Activated naive CD8-positive, alpha-beta T cell treated with anti-CD3 and anti-CD28 coated beads for 36 hours (primary cell): ENCODE measurements at places on chromosomes 12 and 14.

DNA sequence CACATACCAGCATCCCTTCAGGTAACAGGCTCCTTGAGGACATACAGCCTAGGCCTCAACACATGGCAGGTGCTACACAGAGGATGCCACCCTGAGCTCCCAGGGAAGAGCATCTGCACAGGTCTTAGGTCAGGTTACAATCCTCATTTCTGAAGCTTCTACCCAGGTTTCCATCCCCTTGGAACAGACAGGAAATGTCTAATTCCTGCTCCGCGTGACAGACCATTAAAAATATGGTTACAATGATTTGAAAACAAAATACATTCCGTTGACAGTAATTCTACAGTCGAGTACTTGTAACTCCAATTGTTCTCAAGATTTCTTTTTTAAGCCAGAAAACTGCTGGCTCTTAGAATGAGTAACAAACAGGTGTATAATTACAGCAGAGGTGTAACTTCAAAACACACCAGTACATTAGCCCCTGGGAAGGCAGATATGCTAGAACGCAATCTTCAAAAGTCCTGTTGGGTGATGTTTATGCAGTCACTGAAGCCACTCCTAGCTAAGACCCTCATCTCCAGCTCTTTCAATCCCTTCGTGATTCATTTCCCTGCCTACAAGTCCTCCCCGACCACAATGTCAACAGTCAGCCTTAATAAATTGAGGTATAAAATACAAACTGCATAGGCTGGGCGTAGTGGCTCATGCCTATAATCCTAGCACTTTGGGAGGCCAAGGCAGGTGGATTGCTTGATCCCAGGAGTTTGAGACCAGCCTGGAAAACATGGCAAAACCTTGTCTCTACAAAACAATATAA is 11.6 kb downstream of the SETD3 start:
- DNase-seq: no peak

DNA sequence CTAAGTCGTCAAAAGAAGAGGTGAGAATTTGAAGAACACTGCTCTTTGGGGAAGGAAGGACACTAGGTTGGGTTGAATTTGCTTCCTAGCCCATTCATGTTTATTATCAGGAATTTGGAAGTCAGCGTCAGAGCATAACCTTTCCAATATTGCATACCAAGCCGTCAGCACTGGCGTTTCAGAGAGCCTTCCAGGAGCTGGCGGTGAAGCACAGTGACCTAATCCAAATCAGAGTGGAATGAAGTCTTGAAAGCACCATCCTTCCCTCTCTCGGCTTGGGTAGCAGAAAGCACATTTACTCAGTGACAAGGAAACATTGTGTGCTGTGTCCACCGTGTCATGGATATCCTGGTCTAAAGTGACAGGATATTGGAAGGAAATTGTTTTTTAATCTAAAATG is 240.3 kb upstream of the PELI2 start:
- DNase-seq: no peak

DNA sequence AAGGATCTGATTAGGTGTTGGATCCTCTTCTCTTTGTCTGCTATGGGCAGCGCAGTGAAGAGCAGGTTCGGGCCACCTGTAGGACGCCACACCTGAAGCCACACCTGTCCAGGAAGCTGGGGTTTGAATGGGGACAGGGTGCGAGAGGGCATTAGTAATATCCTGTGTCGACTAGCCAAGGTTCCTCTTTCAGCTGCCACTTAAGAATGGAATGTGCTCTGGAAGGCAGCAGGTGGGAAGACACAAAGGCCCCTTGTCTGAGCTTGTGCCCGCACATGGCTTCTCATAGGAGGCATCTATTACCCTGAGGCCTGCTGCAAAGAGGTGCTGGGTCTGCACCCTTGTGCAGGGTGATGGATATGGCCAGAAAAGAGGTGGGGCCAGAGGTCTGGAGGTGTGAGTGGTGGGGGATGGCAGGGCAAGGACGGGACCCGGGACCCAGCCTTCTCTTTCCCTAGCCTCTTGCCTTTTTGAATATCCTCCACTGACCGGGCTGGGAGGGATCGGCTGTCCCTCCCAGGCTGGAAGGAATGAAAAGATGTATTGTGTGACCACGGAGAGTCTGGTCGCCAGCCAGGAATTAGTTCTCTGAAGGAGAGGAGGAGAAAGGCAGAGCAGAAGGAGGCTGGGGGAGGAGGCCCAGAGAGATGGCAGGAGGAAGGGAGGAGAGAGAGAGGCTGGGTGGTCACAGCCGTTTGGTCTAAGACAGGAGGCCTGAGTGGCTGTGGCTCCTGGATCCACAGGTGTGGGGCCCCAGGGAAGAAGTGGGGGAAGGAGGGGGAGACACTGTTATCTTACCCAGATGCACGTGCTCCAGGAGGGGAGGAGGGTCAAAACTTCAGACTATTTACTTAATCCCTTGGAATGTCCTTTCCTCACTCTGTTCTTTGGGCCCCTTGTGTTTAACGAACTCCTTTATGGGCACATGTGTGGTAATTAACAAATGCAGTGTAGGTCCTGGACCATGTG is 101.5 kb downstream of the SMOC1 start:
- DNase-seq: no peak

GRCh38 chr14:76917745-76918255 is 91.6 kb downstream of the LRRC74A start:
- DNase-seq: no peak

DNA sequence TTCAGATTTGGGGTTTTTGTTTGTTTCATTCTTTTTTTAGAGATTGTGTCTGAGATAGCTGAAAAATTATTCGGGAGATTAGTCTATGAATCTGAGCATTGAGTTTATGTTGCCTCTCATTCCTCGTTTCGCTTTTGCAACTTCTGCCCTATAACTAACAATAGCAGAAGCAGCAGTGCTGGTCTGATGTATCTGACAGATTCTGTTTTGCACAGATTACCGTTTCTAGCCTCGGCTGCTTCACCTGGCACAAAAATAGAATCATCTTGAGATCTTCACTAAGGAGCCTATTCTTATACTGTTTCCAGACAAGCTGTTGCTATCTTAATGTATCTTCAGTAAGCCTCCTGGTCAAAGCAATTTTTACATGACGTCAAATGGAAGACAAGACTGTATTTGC is 29.2 kb downstream of the KCNJ8 start:
- DNase-seq: no peak

DNA sequence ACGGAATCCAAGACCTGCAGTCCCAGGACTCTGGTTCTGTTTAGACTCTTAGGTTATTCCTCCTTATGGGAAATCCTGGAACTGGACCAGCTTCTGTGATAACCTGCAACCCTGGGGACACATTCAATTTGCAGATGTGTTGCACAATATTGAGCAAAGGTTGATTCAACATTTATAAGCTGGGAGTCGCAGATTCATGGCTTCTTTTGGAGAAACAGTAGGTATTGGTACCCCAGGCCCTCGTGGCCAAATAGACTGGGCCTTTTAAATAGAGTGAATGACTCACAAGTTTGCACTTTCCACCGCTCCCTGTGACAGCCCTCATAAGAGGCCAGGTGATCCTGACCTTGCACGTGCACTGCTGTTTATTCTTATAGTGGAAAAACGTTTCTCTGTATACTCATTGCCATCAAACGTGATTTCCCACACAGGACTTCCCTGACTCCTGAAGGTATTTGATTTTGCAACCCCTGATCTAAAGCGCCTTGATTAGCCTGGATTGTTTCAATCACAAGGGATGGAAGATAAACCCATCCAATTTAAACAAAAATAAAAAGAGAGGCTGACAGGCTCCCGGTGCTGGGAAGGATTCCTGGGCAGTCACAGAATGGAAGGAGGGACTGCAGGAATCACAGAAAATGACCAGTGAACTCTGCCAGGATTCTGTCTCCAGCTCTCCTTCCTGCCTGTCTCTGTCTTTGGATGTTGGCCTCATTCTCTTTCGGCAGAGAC is 98.0 kb downstream of the VCPKMT start:
- DNase-seq: no peak

DNA sequence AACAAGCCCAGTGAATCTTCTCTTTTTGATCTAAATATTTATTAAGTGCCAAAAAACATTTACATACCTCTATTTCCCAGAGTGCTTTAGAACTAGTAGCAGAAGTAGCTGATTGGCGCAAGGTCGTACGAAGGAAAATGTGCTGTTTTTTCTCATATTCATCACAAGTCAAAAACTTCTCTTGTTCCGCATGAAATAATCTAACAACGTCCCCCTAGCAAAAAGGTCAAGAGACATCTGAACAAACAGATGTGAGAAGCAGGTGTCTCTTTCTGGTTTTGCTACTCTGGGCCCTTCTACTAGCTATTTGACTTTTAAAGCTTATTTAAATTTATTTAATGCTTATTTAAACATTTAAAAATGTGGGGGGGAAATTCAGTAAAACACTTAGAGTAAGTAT is 117.8 kb downstream of the ITPR2 start:
- no peak for DNase-seq

DNA sequence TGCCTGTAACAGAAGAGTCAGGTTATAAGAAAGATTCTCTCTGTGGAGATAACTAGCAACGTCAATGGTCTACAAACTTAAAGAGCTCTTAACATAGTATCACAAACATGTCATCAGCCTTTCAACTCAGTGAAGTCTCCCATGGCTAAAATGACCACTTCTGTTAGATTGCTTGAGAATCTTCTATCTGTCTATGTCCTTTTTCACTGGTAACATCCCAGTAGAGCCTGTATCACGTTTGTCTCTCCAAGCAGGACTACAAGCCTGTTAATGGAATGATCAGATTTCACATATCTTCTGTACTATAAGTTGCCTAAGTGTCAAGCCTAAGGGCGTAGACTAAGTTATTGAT is 50.7 kb downstream of the SLC2A13 start:
- DNase-seq: no peak

- DNase-seq: no peak
These were observed 232.9 kb downstream of the CHST11 start for GRCh38 chr12:104689635-104690034.

- no peak for DNase-seq
These were observed 42.0 kb downstream of the PPP1R36 start for GRCh38 chr14:64591809-64592208.

DNA sequence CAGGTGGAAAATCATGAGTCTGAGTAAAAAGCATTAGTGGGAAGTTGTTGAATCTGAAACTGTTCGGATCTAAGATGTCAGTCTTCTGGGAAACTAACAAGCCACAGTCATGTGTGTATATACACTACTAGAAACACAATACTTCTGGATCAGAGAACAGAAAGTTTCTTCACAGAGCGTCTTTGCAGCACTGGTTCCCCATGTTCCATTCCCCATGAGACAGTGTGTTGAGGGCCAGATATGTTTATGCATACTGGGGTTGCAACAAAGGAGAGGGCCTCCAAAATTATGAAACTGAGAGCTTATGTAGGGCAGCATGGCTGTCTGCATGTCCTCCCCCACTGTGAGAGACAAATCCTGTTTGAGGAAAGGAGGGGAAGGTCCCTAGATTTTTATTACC is 295.0 kb upstream of the NAV3 start:
- no peak for DNase-seq

- no peak for DNase-seq
These were observed 3.7 kb upstream of the IFFO1 start for GRCh38 chr12:6559500-6559899.

DNA sequence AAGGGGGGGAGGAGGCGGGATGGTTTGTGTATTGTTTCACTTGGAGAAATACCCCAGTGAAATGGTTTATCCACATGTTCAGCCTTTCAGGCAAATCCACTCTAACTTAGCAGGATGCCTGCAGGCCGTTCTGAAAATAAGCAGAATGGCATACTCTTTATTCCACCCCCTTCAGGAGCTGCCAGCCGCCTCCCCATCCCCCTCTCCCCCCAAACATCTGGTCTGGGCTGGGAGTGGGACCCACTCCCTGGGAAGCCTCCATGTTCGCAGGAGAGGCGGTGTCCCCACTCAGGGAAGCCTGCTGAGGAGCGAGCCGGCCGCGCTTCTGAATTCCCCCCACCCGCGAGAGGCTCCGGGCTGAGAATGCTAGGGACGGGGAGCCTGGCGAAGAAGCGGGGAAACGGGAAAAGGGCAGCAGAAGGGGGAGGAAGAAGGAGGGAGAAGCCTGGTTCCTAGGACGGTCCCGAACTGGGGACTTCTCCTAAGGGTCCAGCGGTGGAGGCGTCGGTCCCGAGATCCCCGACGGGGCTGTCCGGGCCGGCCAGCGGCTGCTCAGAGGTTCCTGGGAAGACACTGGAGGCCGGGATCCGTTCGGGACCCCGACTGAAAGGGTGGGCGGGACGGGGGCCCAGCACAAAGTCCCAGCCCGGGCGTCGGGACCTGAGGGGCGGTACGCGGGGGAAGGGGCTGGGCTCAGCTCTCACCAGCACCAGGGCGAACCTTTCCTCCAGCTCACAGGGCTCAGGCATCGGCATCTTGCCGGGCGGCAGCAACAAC is 666 bp downstream of the FMNL3 start:
- peak; percentile 24 for DNase-seq

DNA sequence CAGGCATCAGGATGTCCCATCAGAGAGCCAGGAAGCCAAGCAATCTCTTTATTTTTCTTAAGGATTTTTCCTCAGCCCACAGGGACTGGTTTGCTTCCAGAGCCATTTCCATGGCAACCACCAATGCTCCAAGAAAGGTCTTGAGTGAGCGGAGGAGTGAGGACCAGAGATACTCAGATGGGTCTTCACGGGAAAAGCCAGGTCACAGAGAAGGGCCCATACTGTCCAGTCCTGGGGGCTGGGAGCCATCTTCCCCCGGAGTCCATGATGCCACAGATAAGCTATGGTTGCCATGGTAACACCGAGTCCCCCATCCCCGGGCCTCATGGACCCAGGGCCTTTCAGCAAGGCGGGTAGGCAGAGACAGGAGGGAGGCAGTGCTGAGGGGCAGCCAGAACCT is 28.6 kb downstream of the CMKLR1 start:
- DNase-seq: no peak

DNA sequence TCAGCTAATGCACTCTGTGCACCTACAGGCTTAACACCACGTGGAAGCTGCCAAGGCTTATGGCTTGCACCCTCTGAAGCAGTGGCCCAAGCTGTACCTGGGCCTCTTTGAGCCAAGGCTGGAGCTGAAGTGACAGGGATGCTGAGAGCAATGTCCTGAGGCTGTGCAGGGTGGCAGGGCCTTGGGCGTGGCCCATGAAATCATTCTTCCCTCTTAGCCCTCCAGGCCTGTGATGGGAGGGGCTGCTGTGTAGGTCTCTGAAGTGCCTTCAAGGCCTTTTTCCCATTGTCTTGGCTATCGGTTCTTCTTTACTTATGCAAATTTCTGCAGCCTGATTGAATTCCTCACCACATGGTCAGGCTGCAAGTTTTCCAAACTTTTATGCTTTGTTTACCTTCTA is 47.4 kb upstream of the TMTC1 start:
- no peak for DNase-seq

GRCh38 chr12:67237231-67237630 is 31.9 kb upstream of the CAND1 start:
- DNase-seq: no peak

GRCh38 chr14:83071888-83072501 is 1538.3 kb upstream of the SEL1L start:
- no peak for DNase-seq

GRCh38 chr14:68927956-68928675 is 51.0 kb downstream of the ACTN1 start:
- no peak for DNase-seq

GRCh38 chr12:67958187-67958586 is 31.1 kb upstream of the IFNG-AS1 start:
- no peak for DNase-seq

DNA sequence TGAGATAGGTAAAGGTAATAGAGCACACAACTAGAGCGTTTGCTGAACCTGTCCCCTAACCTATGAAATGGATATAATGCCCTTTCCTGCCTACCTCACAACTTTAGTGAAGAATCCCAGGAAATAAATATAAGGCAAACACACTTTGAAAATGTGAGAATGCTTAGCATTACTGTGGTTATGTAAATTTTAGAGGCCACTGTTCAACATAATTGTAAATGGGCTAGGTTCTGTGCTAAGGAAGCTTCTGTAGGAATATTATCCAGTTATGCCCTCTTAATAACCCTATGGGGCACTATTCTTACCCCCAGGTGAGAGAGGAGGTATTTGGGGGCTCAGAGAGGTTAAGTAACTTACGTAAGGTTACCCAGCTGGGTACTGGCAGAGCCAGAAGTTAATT is 92.5 kb upstream of the TMEM233 start:
- no peak for DNase-seq
